ENCODE measurements at places on chromosomes 6 and 20.

GRCh38 chr6:42049116-42049809, 1.1 kb upstream of the TAF8 start:
- no peak for DNase-seq

DNA sequence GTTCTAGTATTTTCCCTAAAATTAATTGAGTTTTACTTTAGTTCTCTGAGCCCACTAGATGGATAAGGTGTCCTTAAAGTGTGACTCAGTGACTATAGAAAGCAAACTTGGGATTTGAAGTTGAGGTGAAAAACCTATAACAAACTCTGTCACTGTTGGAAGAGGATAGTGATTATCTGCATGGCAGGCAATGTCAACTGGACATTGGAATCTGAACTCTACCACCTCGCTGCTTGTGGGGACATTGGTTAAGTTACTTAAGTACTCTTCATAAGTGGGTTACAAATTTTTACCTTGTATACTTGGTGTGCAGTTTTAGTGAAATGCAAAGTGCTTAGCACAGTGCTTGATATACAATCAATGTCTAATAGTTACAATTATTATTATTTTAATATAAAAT, 87.9 kb upstream of the B3GAT2 start:
- DNase-seq, result no peak

DNA sequence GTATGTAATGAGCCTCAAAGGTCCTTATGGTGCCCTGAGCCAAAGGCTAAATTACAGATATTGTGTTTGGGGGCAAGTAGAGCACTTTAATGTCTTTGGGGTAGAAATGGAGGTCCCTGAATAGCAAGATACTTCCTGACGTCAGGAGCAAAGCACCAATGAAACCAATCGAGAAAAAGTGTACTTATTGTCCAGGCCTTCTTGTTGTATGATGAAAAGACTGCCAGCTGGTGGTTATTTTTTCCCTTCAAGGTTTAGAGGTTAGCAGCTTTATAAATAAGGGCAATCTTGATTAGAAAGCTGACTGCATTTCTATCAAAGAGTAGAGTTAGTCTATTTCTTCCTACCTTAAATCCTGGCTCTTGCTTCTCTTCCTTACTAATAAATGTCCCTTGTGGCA, 76.1 kb upstream of the HSF2 start:
- no peak for DNase-seq

DNA sequence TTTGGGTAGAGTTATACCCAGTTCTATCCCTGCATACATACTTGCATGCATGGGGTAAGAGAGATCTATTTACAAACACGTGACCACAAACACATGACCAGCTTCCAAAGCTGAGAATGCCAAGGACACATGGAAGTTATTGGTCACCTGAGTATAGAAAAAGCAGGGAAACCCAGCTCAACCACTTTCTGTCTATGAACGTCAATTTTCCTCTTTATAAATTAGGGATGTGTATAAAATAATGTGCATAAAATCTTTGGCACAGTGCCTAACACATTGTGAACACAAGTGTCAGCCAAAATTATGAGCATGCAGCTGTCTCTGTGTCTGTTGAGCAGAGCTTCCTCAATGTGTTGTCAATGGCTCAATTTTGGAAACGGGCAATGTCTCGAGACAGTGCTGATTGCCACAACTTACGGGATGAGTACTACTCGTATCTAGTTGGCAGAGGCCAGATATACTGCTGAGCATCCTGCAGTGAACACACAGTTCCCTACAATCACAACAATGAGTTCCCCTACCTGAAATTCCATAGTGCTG, 44.9 kb downstream of the TPD52L1 start:
- DNase-seq, result no peak

DNA sequence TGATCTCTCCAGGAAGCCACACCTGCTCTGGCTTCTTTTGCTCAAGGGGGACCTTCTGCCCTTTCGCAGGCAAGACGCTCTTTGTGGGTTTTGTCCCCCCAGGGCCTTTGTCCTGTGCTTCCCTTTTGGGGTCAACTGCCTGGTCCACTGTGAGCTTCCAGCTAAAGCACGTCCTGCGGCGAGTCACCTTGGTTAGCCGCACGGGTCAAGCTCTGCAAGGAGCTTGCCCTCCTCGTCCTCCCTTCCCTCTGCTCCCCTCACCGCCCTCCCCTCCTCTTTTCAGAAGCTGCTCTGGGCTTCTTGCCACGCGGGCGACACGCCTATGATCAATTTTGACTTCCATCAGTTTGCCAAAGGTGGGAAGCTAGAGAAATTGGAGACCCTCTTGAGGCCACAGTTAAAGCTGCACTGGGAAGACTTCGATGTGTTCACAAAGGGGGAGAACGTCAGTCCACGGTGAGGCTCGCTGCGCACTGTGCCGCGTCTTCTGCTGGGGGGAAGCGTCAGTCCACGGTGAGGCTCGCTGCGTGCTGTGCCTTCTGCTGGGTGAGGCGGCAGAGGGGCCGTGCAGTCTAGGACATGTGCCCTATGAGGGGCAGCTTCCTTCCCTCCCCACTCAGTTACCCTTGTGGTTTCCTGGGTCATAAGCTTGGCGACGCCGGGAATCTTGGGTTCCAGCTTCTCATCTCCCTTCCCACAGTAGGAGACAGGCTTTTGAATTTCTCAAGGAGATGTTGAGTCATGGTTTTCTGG, 80.2 kb downstream of the SYNJ2 start:
- DNase-seq, result no peak
